ENCODE measurements at places on chromosomes 6 and 20.

- no peak for DNase-seq
These were observed 4.8 kb downstream of the CCDC28A start for GRCh38 chr6:138778331-138778730.

DNA sequence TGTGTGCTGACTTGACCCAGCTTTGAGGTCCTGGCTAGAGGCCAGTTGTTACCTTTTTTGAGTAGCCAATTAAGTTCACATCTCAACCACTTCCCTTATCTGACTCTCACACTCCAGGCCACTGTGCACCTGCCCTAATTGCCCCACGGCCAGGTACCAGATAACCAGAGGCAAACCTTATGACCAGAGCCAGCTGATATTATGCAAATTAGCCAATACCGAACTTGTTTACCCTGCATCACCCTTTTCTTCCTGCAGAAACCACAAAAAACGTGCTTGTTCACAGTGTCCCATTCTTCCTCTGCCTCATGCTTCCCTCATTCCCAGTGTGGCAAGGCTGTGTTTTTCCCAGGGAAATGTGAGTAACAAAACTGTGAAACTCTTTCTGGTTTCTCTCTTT is 89.3 kb downstream of the HTR1B start:
- DNase-seq, result no peak

- DNase-seq, result no peak
These were observed at the start of gene BTBD3 for GRCh38 chr20:11917663-11918062. TSS of gene BTBD3 (plus strand) at chr20:11917893. CDS start at chr20:11918276, 383 bp downstream.

DNA sequence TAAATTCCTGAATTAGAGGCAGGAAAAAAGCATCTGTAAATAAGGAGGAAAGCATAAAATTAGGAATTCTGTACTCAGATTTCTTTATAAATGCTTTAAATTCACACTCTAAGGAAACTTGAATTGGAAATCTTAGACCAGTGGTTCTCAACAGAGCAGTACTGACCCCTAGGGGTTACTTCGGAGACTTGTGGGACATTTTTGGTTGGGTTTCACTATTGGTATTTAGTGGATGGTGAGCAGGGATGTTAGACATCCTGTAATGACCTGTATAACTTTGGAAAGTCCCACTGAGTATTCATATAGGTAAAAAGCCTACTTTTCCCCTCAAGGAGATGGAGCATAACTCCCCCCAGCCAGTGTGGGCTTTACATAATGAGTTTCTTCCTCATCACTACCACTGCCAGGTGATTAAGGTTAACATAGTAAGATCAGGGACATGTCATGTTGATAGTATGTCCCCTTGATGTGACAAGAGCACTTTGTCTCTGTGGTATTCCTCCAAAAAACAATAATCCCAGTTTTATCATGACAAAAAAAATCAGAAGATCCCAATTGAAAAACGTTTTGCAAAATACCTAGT is 31.0 kb downstream of the GLO1 start:
- no peak for DNase-seq

DNA sequence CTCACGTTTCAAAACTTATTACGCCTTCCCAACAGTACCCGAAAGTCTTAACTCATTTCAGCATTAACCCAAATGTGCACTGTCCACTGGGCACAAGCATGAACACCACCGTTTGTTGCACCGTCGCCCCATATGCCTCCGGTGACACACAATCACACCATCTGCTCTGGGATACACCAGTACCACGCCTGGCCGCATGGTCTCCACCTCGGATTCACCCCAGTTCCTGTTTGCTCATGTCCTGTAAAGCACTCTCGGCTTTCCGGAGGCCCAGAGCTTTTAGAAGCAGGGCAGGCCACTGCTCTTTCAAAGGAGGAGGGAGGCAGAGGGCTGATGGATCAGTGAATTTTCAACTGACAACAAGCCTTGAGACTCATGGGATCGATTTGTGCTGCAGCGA is 1570.0 kb upstream of the DEFB115 start:
- DNase-seq, result no peak

DNA sequence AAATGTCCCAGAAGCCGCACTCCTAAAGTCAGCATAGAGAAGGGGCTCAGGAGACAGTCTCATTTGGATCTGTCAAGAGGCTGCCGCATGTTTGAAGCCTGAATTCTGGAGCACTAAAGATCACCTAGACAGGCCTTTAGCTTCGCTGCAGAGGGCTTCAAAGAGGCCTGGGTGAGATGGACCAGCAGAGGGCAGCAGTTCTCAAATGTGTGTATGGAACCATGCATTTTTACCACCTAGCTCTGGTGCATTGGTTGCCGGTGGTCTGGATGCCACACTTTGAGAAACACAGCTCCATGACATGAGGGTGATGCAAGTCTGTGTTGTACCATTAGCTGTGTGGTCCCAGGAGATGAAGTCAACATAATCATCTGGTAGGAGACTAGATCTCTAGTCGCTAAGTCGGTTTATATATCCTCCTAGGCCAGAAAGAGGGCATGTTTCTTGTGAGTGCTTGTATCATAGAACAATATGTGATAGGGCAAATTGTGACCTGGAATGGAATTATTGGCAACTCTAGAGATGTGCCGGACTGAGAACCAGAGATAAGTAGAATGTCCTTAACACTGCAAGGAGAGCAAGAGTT is 64.8 kb downstream of the KIAA0319 start:
- peak; percentile 91 for DNase-seq

DNA sequence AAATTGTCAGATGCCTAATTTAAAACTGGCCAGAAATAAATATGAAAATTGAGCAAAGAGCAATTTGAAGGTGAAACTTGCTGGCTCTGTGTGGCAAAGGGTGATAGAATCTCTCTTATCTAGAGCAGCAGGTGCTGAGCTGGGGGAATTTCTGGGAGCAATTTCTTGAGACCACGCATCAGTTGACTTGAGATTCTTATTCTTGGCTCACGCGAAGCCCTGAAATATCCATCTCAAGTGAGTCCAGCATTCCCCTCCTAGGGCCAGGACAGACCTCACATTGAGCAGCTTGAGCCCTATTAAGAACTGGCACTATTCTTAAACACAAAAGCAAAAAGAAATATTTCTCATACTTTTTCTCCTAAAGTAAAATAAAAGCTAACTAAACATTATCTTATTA is 66.3 kb downstream of the MAP7 start:
- no peak for DNase-seq

- no peak for DNase-seq
These were observed 210.1 kb downstream of the SYNDIG1 start for GRCh38 chr20:24679448-24680047.

DNA sequence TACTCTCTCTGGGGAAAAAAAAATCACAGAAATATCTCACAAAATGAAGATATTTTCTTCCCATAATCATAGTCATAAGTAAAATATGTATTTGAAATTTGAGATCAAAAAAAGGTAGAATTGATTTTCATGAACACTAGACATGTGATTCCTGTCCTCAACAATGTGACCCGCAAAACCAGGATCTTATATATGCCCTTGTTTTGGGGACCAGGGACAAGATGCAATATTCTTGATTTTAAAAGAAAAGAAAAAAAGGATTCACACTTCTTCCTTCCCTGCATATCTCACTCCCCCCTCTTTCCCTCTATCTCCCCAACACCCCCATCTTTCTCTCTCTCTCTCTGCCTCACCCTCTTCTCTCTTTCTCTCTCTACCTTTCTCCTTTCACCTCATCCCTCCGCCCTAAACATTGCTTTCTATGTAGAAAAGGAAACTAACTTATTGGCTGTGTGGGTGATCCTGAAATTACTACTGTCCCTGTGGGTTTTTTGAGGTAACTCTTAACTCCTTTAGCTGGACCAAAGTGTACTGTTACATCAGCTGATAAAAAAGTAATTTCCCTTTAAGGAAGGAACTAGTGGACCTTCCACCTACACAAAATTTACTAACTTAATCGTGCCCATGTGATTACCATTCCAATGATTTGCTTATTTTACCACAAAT is 85.6 kb downstream of the AIG1 start:
- no peak for DNase-seq

DNA sequence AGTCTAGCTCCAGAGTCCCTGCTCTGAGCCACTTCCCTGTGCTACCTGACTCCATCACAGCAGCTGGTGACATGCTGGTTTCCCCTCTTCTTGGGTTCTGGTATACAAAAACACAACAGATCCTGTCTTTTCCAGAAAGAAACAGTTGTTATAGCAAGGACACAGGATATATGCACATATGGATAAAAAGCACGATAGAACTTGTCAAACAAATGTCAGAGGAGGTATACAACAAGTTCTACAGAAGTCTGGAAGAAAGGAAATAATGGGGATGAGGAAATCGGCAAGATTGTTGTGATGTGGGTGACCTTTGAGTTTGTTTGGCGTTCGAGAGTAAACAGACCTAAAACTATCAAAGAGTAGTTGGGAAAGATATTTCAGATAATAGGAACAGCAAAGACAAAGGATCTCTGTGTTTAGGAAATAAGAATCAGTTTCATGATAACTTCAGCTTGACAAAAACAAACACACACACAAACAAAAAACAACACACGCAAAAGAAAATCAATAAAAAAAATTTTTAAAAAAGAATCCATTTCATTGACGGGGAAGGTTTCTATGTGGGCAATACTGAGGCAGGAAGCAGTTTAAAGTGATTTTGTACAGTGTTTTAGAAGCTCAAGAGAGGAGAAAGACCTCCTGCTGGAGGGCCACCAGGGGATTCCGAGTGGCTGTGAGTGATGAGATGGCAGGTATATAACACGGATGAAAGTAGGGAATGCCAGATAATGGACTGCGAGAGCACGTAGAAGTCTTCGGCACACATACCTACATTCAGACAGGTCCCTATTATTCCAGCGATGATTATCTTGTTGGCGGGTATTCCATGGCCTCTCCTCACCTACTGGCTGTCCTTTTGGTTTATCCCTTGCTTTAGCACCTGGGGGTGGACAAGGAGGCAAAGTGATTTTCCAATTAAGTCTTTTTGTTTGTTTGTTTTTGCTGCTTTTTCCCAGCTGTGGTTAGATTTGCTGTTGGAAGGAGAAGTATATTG is 174.9 kb downstream of the HS3ST5 start:
- DNase-seq, result no peak

DNA sequence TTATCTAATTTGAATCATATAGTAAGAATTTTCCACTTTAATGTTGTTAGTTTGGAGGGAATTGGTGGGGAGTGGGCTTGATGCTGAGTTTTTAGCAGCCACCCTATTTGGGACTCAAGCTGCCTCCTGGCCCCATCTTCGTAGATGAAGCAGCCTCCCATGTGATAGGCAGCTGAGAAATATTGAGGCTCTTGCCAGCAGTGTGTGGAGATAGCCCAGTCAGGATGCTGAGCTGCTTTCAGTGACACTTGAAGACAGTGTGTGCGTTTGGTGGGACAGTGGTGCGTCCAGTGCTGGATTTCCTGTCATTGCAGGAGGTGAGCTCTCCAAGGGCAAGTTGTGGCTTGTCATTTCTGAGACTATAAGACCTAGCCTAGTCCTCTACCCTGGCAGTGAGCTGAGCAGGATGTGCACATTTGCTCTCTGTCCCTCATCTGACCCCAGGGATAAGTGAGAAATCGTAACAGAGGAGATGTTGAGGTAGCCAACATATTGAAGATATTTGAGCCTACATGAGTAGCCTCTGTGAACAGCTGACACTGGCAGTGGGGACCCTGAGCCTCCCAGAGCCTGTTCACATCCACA is 47.9 kb upstream of the RNF8 start:
- no peak for DNase-seq

DNA sequence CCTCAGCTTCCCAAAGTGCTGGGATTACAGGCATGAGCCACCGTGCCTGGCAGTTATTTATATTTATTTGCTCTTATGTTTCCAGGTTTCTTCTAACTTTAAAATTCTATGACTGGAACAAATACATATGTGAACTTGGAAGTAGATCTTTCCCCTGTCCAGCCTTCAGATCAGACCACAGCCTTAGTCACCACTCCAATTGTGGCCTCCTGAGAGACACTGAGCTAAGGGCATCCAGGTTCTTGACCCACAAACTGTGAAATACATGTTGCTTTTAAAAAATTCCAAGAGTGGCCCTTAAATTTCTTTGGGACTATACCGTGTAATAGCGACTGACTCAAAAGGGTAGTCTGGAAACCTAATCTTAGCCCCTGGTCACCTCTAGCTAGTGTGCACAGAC is 1.5 kb upstream of the ADGRG6 start:
- no peak for DNase-seq

GRCh38 chr20:38143646-38144554 is 21.2 kb downstream of the TGM2 start:
- no peak for DNase-seq

- no peak for DNase-seq
These were observed 113.9 kb upstream of the PROKR2 start for GRCh38 chr20:5430670-5431069.

DNA sequence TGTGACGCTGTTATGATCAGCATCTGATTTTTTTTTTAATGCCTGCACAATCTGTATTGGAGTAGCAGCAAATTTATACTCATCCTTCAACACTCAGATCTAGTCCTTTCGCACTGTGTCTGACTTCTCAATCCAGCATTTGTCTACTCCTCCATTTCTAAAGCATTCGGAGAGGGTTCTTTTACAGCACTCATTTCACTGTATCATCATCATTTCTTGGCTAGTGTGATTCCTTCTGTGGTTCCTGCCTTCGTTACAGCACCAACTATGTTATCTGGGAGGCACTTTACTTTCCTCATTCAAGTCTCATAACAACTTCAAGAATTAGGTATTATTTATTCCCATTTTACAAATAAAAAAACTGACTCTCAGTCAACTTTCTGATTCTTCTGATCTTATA is 18.0 kb downstream of the NUDT3 start:
- DNase-seq, result no peak

DNA sequence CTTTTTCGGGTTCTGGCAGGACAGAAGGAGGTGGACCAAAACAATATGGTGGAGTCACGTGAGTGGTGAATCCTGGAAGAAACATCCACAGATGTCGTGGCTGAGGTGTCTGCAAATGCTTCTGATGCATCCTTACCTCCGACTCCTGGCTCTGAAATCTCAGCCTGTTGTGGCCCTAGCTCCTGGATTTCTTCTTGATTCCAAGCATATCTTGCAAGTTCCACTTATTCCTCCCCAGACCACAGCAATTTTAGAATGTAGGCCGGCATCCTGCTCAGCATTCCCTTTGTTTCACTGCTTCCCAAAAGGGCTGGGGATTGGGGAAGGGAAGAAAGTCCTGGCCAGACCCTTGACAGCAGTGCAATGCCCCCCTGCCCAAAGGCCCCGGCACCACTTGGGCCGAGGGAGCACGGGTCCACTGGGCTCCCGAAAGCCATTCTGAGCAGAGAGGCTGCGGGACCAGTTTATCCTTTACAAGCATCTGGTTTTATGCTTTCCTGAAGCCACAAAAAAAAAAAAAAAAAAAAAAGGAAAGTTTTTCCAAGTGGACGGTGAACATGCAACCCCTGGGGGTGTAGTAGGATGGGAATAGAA is 200.9 kb upstream of the RNF24 start:
- DNase-seq, result no peak

- DNase-seq, result no peak
These were observed 11.0 kb upstream of the NOL7 start for GRCh38 chr6:13604135-13604534.

GRCh38 chr20:59469267-59470252 is 134.8 kb upstream of the PHACTR3 start:
- DNase-seq, result no peak
